ENCODE measurements at places on chromosomes 12 and 14.
A peak's percentile ranks its signal among the peaks of the same experiment; 100 is the strongest.

DNA sequence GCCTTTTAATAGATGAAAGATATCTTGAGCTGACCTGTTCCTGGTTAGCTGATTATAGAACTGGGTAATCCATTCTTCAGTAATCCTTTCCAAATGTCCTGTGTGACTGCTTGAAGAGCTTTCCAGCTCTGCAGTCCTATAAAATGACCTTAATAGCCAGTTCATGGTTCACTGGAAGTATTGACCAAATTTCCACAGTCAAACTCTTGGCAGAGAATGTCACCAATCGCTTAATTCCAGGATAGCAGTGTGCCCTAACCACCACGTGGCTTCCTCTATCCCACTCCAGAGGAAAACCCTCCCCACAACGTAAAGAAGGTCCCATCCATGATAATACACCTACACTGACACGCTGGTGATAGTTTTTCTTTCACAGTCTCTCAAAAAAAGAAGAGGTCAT, 17.4 kb downstream of the PRKAB1 start:
- DNase-seq: no peak

- DNase-seq: no peak
Observed at GRCh38 chr14:81319314-81319713, 80.8 kb downstream of the STON2 start.

DNA sequence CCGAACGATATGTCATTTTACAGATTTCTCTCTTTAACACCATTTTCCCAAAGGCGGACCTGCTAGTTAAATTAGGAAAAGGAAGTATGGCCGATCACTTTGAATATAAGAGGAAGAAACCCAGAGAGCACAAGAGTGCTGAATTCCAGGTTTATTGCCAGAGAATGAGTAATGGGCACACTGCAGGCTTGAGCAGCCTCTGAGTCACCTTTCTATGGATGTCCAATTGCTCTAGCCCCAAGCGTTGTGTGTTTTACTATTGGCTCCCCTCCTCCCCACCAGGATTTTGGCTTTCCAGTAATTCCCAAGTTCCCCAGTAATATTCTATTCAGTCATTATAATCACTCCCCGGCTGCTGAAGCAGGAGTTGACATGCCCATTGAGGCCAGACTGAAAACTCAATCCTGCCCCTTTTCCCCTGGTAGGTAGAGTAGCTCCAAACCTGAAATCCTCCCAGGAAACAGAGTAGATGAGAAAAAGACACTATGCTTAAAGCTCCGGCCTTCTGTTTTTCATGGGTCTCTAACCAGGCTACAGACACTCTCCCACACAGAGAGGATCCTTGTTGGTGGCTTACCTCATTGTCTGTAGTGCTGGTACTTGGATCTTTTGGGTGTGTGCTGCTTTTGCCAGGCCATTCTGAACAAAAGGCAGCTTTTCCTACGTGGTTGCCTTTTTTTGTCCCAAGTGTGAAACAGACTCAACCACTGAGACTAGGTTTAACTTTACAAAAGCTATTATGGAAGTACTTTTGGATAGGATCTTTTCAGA, 704.3 kb upstream of the FLRT2 start:
- DNase-seq: no peak

DNA sequence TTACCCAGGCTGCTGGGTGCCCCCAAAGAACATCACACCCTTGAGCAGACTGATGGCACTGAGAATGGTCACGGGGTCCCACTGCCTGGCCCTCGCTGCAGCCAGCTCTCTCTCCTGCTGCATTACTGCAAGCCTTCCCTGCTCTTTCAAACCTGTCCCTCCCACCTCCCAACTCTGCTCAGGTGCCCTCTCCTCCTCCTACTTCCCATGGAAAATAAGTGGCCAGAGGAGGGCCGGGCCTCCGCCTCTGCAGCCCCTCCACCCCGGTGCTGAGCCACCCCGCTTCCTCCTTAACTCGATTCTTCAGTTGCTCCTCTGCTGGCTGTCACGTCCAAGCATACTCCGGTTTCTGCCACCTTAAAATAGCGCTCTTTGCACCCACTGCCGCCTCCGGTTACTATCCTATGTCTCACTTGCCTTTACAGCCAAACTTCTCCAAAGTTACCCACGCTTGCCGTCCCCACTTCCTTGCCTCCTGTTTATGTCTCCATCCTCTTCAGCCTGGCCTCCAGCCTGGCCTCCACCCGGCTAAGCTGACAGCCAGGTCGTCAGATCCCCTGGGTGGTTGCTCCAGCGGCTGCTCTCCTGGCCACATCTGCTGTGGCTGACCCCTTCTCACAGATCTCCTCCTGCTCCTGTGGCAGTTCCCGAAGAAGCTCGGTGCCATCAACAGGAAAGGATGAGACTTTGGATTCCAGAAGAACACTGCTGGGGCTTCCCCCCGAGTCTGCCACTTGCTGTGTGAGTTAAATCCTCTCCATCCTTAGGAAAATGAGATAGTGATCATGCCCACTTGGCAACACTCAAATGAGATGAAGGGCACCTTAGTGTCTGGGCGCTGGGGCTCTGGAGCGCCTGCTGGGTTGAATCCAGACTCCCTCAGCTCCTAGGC, 7.7 kb downstream of the SMIM41 start:
- DNase-seq: no peak

DNA sequence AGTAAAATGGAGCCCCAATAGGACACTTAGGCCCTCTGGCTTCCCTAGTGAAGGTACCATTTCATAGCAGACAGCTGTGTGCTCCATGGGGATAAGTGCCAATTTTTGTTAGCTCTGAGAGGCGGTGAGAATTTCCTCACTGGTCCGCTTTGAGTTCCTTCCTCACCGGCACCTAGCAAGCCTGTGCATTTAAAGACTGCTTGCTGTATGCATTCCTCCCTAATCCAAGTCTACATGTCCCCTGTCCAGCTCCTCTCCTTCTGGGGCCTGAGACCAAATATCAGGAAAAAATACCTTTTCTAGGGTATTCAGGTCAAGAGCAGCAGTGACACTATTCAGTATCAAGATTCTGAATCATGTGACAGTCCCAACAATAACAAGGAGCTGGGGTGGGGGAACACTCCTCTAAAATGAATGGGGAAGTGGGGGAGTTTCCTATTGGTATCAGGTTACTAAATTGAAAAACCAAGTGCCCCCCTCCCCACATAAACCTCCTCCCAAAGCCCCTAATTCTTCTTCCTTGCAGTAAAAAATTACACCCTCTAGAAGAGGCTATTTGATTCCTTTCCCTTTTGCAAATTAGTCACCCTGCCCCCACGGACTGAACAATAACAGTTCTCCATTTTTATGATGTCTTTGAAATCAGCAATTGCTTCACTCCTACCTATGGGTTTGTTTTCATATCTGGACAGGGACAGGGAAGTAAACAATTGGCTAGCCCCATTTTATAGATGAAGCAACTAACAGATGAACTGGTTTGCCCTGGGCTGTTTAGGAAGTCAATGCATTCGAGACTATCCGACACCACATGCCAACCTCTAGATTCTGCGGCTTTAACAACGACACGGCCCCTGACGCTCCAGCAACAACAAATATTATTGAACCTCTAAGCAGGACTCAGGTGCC, 28.9 kb downstream of the BCL11B start:
- DNase-seq: no peak

DNA sequence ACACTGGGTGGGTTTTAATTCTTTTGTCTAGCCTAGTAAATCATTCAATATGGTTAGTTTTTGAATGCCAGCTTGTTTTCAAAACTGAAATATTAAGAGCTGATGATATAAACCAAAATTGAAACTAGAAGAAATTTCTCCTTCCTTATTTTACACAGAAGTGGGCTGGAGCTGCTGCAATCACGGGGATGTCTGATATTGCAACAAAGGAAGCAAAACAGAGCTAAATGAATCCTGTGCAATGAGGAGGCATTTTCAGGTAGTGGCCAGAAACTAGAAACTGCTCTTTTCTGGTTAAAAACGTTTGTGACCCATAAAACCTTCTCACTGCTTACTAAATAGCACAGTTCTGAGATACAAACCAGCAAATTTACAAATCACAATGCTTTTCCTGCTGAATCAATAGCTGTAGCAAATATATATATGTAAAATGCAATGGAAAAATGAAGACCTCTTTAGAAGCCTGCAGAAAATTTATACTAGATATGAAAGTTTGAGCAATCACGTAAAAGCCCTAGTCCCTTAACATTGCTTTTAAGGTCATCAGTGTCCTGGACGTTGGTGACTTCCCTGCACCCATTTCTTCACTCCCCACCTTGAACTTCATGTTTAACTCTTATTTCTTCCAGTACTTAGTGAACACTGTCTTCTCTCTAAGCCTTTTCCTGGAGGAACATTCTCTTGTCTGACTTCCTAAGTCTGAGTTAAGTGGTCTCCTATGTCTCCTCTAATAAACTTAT, 15.9 kb upstream of the LRRK2 start:
- no peak for DNase-seq

GRCh38 chr14:24597403-24597802, 12.1 kb downstream of the GZMH start:
- DNase-seq: no peak

DNA sequence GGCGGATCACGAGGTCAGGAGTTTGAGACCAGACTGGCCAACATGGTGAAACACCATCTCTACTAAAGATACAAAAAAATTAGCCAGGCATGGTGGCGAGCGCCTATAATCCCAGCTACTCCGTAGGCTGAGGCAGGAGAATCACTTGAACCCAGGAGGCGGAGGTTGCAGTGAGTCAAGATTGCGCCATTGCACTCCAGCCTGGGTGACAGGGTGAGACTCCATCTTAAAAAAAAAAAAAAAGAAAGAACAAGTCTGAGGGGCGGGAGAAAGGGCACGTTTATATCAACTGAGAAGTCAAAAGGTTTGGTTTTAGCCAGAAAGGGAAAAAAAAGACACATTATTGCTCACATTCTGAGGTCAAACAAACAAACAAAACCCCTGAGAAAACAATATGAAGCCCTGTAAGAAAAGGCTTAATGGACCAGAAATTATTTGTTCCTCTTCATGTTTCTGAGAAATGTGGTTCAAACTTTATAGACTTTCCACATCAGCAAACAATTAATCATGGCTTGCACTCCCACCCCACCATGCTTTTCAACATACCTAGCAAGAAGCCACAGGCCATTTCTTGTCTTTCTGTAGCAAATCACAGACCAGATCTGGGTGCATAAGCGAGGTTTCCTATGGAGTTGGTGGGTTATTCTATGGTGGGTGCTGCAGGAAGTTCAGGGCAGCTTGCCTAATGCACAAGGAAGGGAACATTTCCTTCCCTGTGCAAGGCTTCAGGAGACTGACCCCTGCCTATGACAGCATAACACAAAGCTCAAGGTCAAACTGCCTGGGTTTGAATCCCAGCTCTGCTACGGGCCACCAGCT, 80.1 kb downstream of the SSPN start:
- DNase-seq: no peak

- DNase-seq: no peak
Observed at GRCh38 chr14:37842106-37842505, 246.7 kb downstream of the TTC6 start.

DNA sequence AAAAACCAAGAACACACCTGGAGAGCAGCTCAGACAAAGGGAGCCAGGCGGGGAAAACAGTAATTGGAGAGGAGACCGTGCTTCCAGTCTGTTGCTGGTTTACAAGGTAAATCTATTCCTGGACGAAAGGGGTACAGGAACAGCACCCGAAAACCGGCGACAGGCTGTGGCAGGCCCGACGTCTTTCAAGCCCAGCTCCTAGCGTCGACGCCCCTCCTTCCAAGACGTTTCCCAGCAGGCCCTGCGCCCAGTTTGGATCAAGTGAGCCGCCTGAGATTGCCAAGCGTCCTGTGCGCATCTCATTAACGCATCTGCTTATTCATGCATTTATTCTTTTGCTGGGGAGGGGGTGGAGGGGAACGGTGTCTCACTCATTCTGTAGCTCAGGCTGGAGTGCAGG, 1.4 kb downstream of the C12orf56 start:
- no peak for DNase-seq

- no peak for DNase-seq
Observed at GRCh38 chr12:95759718-95760117, 30.8 kb downstream of the NTN4 start.

- DNase-seq: no peak
Observed at GRCh38 chr12:3755898-3756297, 3.0 kb upstream of the CRACR2A start.

DNA sequence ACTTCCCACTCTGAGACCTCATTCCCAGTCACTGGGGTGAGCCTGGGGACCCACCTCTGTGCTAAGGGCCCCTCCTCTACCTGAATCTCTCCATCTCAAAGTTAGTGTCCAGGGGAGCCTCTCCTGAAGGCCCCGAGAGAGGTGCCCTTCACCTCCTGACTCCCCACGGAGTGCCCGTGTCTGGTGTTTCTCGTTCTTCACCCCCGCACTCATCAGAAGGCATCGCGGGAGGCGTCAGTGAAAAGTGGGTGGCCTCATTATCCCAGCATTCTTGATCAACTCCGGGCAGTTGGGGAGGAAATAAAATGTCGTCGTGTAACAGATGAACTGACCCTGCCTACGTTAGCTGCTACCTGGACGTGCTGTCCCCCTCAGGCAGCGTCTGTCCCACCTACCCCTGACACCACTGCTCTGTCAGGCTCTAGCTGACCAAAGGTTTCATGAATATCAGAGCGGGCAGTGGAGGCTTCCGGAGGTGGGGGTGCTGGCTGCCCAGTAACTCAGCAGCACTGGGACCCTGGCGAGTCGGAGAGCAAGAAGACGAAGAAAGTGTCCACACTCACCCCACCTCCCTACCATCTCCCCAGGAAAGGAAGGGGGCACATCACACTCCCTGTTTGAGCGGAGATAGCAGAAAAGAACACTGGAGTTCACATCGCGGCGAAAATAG, 102.9 kb downstream of the PIWIL1 start:
- DNase-seq: no peak

DNA sequence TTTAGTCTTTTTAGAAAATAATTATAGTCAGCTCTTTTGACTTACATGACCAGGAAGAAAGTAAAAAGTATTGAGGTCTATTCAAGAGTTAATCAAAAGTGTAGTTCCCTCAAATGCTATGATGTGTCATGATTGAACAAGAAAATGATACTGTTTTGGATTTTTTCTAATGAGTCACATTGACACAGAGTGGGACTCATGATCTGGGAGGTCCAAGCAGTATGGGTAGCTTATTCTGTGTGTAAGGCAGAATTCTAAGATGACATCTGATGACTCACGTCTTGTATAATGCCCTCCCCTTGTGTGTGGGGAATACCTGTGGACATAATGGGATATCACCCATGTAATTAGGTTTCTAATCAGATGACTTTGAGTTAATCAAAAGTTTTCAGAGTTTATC, 178.1 kb upstream of the DDHD1 start:
- no peak for DNase-seq

DNA sequence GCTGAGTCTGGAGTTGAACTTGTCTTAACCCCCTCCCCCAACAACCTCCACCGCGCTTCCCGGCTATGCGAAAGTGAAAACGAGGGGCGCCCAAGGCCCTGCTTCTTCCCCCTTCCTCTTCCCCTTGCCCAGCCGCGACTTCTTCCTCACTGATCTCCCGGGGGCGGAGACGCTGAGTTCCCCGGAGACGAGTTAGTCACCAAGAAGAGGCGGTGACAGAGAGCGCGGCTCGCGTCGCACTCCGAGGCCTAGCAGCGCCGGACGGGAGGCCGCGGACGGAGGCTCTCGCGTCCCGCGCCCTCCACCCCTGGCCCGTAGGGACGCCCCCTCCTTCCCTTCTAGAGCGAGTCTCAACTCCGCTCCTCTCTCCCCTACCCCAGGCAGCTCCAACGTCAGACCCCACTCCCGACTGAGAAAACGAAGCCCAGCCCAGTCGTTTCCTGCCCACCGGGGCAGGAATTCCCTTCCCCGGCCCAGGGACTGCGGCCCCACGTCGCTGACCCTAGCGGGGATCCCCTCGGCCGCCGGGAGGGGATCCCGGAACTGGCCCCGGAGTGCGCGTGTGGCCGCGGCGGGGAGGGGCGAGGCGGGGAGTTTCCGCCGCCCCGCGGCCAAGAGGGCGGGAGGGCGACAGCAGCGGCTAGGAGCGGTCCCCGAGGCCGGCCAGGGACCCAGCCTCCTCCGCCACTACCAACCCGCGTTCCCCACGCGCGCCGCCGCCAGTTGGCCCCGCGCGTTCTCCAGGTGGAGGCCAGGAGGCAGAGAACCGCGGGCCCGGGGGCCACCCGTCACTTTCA, 1.4 kb downstream of the BAZ1A start:
- DNase-seq: peak; percentile 47
